ENCODE measurements at places on chromosomes 3 and 15.

GRCh38 chr3:129379582-129380358 is 48.7 kb downstream of the EFCAB12 start:
- DNase-seq = no peak

- no peak for DNase-seq
These were observed 53.0 kb upstream of the DAZL start for GRCh38 chr3:16658004-16658924.

DNA sequence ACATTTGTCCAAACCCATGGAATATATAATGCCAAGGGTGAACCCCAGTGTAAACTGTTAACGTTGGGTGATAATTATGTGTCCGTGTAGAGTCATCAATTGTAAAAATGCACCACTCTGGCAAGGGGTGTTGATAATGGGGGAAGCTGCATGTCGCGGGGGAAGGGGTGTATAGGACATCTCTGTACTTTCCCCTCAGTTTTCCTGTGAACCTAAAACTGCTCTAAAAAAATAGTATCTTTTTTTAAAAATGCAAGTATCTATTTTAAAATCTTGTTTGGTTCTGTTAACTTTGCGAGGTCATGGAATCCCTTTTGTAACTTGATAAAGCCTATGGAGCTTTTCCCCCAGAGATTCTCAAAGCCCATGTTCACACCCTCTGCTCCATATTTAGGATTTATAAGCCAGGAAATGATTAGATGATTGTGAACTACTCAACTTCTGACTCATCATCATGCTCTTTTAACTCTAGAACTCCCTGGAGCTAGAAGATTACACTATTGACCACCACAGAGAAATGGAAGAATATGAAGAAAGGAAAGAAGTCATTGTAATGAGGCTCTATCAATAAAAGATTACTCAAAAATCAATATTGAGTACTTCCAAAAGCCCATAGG is 56.1 kb upstream of the C3orf49 start:
- no peak for DNase-seq

- no peak for DNase-seq
These were observed 181.6 kb downstream of the ADAMTSL3 start for GRCh38 chr15:83835479-83835878.

GRCh38 chr3:190863119-190863465 is 598 bp upstream of the GMNC start:
- no peak for DNase-seq

DNA sequence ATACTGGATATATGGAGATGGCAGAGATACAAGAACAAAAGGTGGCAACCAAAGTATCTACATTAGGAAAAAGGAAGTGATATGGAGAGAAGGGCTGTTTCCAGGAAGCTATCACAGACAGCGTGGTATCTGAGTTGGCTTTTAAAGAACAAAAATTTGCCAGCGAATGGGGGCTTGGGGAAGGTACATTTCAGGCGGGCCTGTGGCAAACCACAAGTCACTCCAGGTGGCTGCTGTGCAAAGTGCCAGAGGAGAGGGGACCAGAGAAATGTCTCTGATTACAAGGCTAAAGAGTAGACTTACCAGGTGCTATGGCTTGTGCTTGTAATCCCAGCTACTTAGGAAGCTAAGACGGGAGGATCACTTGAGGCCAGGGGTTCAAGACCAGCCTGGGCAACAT is 91.1 kb downstream of the MSL2 start:
- DNase-seq = no peak

GRCh38 chr3:31002730-31003129 is 108.3 kb upstream of the GADL1 start:
- DNase-seq = no peak

- no peak for DNase-seq
These were observed 60.0 kb downstream of the MLH1 start for GRCh38 chr3:37053337-37053736.

DNA sequence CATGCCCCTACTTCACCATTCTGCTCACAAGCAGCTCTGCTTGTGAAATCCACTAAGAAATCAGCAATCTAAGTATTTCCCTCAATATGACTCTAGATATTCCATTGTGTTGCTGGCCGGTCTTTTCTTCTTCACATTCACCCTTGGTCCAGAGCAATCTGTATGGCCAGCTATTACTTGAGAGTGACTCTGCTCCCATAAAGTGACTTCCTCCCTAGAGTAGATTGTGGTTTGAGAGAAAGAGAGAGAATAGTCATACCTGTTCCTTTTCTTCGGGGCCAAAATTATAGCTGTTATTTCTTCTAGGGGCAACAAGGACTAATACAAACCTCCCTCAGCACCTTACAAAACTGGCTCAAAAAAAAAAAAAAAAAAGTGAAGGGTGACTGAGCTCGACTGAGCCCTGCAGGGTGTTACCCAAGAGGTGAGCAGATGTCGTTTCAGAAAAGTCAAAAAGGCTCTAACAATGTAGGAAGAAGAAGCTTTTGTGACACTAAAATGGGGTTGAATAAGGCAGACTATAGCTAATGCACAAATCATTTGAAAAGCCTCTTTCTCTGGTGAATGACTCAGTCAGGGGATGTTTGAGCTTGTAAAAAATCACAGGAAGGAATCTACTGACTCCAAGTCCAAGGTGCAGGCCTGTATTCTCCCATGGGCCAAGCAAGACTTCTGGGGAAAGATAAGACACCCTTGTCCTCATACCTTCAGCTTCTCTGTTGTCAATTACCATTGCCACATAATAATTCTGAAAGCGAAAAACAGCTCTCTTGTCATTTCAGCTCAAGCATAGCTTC is 161.0 kb upstream of the SLC24A5 start:
- no peak for DNase-seq

DNA sequence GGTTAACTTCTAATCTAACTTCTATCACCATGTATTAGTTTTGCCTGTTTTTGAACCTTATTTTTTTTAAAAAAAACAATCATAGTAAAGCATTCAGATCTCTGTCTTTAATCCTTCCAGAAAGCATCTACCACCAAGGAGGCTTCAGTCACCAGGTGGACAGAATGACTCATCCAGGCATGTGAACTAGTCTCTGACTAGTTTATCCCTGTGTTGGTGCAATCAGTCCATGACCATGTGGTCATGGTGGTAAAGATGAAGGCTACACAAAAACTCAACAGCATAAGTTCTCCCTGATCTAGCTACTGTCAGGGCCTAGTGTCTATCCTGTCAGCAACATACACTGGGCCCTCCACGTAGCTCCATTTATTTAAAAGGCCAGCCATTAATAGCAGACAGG is 750.6 kb downstream of the AGBL1 start:
- DNase-seq = no peak

DNA sequence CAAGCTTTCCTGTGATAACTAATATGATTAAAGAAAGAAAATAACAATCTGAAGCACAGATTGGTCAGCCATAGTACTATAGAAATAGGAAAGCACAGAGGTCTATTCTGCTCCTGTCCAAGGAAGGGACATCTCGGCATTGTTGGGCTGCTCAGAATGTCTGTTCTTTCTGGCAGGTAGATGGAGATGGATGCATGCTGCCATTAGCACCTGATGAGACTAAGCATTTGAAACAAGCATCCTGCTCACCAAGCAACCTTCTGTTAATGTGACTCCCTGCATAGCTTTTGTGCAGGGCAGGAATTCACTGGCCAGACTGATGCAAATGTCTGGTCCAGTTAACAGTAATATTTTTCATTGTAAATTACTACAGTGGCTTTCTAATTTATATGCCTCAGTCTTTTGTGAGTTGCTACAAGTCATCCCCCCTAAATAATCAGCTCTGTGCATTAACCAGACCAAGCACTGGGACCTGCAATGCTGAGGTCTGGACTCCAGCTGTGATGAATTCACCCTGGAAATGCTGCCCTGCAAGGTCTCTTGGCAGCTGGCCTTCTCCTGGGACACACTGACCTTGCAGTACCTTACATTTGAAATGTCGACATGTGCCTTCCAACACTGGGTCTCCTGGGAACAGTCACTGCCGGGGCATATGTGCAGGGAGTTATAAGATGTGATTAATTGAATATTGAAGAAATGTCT is 1123.7 kb downstream of the IGSF11 start:
- DNase-seq = no peak

GRCh38 chr3:123623346-123623880 is 38.6 kb upstream of the HACD2 start:
- no peak for DNase-seq

- DNase-seq = no peak
These were observed 112.2 kb upstream of the PLXNA1 start for GRCh38 chr3:126870608-126871210.

DNA sequence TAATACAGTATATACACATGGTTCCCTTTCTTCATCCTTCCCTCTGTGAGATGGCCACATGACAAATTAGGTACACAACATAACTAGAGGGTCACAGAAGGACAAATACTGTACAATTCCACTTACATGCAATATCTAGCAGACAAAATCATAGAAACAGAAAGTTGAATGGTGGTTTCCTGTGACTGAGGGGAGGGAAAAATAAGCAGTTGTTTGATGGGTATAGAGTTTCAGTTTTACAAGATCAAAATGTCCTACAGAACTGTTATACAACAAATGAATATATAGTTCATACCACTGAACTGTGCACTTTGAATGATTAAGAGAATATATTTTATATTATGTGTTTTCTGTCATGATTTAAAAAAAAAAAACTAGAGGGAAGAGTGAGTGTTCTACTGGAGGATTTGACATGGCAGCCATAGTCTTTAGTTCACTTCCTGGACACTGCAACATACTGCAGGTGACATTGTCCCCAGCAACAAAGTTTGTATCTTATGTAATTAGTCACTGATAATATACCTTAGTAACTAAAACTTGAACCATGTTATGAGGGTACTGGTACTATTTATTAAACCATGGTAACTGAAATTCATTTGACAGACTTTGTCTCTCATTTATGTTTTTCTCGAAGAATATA is 37.2 kb downstream of the CCDC54 start:
- DNase-seq = no peak

- no peak for DNase-seq
These were observed 43.6 kb upstream of the CTSH start for GRCh38 chr15:78988361-78988911.

- no peak for DNase-seq
These were observed 67.2 kb downstream of the LPP start for GRCh38 chr3:188220988-188221818.

GRCh38 chr15:95563634-95564033 is 766.9 kb upstream of the NR2F2 start:
- no peak for DNase-seq

- no peak for DNase-seq
These were observed 7.7 kb upstream of the GOLGB1 start for GRCh38 chr3:121757087-121757811.

- no peak for DNase-seq
These were observed 16.3 kb upstream of the PCSK6 start for GRCh38 chr15:101505610-101506337.

Data from central memory CD4-positive, alpha-beta T cell (primary cell).